Stimulated activated CD4-positive, alpha-beta T cell treated with anti-CD3 and anti-CD28 coated beads, Interleukin-1b, Interleukin-23, amount 100 ng/mL, for 48 hours (primary cell): ENCODE measurements at places on chromosomes 3 and 15.

- no peak for DNase-seq
These were observed 140.6 kb upstream of the SLITRK3 start for GRCh38 chr3:165336786-165337185.

- DNase-seq: no peak
These were observed 135.0 kb upstream of the FAM3D start for GRCh38 chr3:58801541-58801940.

- no peak for DNase-seq
These were observed 69.5 kb downstream of the CACNA2D2 start for GRCh38 chr3:50433954-50434353.

GRCh38 chr3:35665390-35666055 lies 26.2 kb downstream of the ARPP21 start:
- DNase-seq: no peak

GRCh38 chr15:69119001-69119400 lies 41.4 kb upstream of the GLCE start:
- no peak for DNase-seq

GRCh38 chr15:101406036-101406435 lies 83.5 kb downstream of the PCSK6 start:
- no peak for DNase-seq

DNA sequence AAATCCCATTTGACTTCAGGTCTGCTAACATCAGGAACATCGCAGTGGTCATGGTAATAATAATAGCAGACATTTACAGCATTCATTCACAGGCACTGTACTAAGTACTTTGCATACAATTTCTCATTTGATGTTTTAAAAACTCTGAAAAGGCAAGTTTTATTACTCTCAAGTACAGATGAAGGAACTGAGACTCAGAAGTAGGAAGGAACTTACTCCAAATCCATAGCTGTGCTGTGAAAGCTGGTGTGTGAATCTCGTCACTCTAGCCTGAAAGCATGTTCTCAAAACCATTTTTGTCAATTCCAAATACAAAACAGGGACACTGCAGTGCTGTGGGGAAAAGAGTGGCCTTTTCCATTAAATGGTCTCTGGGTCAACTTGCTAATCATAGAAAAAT lies 179.9 kb downstream of the FAM43A start:
- DNase-seq: no peak

DNA sequence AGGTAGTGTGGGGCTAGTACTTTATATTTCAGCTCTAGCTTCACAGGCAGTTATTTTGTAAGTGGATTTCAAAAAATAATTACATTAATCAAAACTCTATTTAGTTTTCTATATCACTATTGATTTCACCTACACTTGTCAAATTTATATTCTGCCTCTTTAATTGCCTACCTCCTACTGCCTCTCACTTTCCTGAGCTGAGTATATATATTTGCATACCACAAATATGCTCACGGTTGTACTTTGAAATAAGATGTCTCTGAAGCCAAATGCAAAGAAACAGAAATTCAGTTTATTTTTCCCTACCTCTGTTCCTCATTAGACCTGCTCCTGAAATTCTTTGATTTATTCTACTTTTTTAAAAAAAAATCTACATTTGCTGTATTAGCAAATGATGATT lies 309.3 kb upstream of the TGFBR2 start:
- DNase-seq: no peak

- peak; percentile 2 for DNase-seq
These were observed 88.3 kb upstream of the UBE3A start for GRCh38 chr15:25527118-25527517.

GRCh38 chr3:17741621-17742101 lies 770 bp downstream of the TBC1D5 start:
- no peak for DNase-seq

- no peak for DNase-seq
These were observed 1037.5 kb downstream of the NAALADL2 start for GRCh38 chr3:175896655-175897054.

DNA sequence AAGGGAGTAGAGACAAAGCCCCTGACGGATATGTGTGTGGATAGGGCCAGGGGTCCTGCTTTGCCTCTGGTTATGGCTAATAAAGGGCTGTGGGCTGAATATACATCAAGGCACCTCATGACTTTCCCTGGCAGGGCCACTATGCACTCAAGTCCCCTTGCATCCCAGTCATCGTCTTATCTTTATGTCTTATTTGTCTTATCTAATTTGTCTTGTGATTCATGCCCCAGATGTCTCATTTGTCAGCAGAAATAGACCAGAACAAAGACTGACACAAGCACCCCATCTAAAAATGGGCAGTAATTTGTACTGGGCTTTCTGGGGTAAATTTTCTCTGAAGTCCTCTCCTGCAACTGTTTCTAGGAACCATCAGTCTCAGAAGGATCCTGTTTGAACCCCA lies 68.6 kb downstream of the ITGA11 start:
- no peak for DNase-seq

GRCh38 chr3:160027541-160028195 lies 39.0 kb downstream of the IL12A start:
- peak; percentile 15 for DNase-seq

DNA sequence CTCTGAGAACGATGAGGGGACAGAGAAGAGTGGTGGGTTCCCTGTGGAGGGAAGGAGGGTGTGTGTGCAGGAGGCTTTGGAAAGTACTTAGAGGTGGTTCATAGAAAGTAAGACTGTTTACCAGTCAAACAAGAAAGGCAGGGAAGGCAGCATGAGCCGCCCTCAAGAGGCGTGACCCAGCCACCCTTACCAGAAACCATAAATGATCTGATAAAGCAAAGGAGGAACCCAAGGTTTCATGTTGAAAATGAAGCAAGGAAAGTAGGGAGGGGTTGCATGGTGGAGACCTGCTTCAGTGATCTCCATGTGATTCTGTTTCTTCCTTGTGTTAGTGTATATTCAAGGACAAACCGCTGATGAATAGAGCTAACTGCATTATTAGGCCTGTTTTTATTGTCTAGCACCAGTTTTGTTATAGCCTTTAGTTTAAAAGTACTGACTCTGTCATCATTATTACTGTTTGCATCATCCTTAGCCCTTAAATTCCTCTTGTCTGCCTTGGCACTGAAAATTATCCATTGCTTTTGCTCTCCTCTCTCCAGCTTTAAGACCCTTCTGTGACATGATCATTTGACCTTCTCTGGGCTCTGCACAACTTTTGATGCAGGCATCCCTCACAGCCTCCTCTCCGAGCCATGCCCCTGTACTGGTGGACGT lies 96.1 kb downstream of the STAC start:
- no peak for DNase-seq

DNA sequence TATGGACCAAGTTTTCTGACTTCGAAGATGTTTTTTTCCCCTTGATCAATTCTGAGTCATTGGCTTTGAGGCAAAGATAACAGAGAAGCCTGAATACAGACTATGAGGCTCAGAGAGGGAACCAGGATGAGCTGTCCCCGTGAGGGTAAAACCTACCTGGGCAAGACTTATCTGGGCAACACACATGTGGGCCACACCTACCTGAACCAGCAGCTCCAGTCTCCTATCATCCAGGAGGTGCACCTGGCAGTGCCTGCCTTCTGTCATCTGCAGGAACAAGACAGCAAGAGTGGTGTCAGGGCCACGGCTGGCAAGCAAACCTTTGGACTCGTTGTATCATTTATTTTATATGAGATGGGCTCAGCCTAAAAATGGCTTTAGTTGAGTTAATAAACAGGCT lies 72.6 kb downstream of the FRMD4B start:
- DNase-seq: no peak

- no peak for DNase-seq
These were observed 474.0 kb downstream of the FGF12 start for GRCh38 chr3:192253138-192253887.

- DNase-seq: no peak
These were observed 55.1 kb downstream of the DNAJB8 start for GRCh38 chr3:128411574-128412064.

DNA sequence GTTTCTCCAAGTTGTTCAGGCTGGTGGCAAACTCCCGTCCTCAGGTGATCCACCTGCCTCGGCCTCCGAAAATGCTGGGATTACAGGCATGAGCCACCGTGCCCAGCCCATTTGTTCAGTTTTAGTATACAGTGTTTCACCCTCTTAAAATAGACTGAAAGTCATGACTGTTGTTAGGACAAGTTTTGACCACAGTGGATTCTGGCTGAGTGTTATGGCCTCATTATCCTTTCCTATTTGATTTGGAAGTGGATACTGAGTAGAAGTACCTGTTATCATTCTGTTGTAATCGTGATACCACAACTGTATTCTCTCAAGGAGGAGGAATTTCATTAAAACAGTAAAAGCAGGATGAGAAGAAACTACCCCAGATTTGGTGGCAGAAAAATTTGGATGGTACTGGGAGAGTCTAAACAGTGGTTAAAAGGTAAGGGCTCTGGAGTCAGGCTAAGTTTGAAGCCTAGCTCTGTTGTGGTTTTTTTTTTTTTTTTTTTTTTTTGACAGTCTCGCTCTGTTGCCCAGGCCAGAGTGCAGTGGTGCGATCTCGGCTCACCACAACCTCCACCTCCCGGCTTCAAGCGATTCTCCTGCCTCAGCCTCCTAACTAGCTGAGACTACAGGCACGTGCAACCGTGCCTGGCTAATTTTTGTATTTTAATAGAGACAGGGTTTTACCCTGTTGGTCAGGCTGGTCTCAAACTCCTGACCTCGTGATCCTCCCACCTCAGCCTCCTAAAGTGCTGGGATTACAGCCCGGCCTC lies 2.6 kb downstream of the MAP2K1 start:
- no peak for DNase-seq

DNA sequence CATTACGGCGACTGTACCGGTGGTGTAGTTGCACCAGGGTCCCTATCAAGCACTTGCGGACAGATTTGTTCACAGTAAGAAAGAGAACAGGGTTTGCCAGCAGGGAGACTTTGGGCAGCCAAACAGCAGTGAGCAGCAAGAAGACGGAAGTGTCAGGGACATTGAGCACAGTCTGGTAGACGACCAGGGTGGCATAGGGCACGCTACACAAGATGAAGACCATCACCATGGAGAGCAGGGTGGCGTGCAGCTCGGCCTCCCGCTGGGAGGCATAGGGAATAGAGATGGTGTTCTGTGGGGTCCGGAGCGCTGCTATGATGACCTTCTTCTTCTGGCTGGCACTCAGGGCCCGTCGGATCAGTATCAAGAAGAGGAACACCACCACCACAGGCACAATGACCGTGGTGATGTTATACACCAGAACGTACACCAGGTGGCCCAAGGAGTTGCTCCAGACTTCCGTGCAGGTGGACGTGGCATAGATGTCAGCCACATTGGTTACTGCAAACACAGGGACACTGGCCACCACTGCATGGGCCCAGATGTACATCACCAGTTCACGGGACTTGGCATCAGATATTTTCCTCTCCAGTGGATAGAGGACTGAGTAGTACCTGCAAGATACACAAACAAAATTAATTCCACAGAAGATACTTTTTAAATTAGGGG lies 19.1 kb upstream of the FSIP1 start:
- peak; percentile 9 for DNase-seq

DNA sequence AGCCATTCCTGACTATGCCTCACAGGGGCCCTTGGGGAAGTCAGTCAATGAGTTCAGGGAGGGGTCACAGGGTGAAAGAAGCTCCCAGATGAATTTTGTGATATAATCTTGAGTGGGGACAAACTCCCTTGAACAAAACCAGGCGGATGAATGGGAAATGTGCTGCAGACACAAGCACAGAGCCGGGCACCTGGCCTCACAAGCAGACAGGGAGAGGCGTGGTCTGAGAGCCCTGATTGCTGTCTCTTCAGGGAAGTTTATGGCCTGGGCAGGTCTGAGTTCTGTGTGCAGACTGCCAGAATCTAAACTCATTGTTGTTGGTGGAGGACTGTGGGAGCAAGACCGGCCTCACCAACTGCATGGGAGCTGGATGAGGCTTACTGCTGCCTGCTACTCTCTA lies 591.8 kb downstream of the EPHA3 start:
- DNase-seq: no peak

DNA sequence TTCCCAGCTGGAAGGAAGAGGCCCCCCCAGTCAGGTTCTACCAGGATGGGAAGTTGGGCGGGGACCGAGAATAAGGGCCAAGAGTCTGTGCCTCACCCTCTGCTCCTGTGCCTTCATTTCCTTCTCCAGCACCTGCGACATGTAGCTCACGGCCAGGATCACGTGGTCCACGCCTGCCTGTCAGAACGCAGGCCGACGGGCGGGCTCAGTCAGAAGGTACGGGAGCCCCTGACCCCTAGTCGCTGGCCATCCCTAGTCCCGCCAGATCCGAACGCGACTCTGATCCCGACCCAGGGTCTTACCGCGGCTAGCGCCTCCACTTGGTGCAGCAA lies 489 bp downstream of the GMPPB start:
- peak; percentile 67 for DNase-seq

DNA sequence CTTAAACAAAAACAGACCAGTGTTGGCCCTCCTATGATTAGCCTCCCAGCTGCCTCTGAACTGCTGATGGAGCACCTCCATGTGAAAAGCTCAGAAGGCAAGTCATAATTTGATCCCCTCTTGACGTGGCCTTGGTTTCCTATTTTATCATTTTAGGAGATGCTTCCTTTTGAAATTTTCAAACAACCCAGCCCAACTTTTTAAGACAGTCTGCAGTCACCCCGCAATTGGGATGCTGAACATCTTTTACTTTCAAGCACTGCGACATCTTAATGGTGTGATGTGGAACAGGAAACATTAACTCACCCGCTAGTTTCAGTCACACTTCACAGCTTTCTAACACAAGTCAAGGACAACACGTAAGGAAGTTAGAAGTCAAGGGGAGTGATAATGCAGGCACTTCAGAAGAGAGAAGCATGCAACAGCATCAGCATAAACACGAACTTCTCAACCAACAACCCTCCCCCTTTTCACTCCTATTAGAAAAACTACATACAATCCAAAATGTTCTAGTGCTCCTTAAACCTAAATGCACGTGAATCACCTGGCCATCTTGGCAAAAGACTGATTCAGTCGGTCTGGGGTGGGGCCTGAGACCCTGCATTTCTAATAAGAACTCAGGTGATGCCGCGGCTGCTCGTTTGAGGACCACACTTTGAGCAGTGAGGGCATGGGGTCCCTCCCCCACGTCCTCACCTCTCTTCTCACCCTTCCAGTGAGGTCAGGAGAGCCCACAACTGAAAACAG lies 161.5 kb downstream of the FOXP1 start:
- DNase-seq: peak; percentile 73

GRCh38 chr3:2023959-2024358 lies 74.7 kb upstream of the CNTN4 start:
- DNase-seq: no peak
